CD8-positive, alpha-beta memory T cell (primary cell): ENCODE measurements at places on chromosomes 7 and 10. TPM values are rescaled to one million over a fixed set of nuclear protein-coding genes. Genes with fewer than 3 reads are reported as not detected.

Gene GPR15LG
- not detected for polyA plus RNA-seq

Gene PTPRZ1
- not detected for polyA plus RNA-seq

Gene LRGUK
- not detected for polyA plus RNA-seq

Gene TMEM229A
- not detected for polyA plus RNA-seq

Gene RADIL
- polyA plus RNA-seq: not detected

Gene ADAM22
- polyA plus RNA-seq: 2.3 TPM

Gene BAZ1B
- polyA plus RNA-seq: 31.1 TPM

Gene PIP
- not detected for polyA plus RNA-seq

Gene OGDHL
- not detected for polyA plus RNA-seq

- no peak for DNase-seq
Observed at GRCh38 chr10:20809631-20810030, 87.5 kb downstream of the NEBL start.

- DNase-seq: no peak
Observed at GRCh38 chr10:80158598-80159127, 26.1 kb downstream of the PLAC9 start.

DNA sequence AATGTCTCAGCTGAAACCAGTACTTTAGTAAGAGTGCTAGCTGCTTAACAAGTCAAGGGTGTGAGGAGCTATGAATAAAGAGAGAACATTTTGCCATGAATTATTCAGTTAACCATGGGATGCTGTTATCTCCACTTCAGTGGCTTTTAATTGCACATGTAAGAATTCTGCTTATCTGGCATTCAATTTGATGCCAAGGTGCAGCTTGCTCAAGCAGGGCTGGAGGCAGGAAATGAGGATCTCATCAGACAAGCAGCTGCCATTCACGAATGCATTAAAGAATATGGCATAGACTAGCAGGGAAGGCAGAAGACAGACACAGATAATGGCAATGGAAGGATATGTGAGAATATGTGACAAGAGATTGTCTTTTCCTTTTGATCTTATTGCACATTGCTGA is 697.8 kb downstream of the NRG3 start:
- DNase-seq: no peak

- DNase-seq: no peak
Observed at GRCh38 chr10:70655316-70655715, 17.0 kb upstream of the ADAMTS14 start.

DNA sequence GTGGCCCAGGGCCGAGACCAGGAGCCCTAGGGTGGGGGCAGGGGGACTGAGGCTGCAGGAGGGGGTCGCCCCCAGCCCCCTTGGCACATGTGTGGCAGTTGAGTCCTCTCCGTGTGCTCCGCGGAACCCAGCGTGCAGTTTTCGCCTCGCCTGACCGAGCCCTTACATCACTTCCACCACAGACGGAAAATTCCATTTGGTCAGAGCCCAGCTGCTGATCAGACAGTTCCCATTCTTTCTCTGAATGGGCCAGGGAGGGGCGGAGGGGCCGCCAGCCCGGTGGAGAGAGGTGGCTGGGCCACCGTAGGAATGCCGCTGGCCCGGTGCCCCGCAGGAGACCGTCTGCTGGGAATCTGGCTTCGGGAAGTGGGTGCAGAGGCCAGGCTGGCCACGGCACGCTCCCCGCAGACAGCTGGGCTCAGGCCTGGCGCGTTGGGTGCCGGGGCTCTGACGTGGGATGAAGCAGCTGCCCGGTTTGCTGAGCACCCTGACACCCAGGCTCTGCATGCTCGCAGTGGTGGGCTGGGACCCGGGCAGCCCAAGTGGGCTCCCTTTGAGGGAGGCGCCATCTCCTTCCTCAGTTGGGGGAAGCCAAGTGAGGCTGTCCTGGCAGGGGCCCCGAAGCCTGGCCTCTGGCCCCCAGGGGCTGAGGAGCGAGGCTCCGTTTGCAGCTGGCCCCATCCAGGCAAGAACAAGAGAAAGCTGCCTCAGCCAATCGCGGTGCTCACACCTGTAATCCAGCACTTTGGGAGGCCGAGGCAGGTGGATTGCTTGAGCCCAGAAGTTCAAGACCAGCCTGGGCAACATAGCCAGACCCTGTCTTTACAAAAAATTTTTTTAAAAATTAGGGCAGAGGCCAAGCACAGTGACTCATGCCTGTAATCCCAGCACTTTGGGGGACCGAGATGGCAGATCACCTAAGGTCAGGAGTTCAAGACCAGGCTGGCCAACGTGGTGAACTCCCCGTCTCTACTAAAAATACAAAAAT is 9.9 kb downstream of the TTYH3 start:
- no peak for DNase-seq

- DNase-seq: peak; percentile 43
Observed at GRCh38 chr10:14560791-14561765, 213.6 kb downstream of the FAM107B start.

GRCh38 chr10:109665321-109665720 is 258.0 kb downstream of the XPNPEP1 start:
- no peak for DNase-seq

DNA sequence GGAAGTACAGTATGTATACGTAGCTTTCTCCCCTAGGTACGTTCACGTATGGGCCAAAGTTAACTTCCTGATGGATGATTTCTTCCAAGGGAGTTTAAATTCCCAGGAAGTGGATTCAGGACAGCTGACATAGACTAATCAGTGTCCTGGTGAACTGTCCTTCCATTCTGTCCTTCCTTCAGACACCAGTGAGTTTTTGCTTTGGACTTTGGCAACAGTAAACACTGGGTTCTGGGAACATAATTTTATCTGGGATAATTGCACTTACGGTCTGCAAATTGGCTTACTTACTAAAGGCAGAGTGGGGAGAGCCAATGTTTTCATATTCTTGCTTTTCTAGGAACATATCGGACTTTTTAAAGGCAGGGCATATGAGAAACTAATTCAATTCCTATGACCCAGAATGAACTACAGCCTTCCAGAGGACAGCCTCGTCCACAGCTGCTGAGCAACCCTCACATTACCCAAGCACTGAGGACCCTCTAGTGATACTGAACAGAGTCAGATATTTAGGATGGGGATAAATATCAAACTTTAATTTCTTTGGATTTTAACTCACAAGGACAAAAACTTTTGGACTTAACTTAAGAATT is 97.9 kb downstream of the RAB18 start:
- no peak for DNase-seq

DNA sequence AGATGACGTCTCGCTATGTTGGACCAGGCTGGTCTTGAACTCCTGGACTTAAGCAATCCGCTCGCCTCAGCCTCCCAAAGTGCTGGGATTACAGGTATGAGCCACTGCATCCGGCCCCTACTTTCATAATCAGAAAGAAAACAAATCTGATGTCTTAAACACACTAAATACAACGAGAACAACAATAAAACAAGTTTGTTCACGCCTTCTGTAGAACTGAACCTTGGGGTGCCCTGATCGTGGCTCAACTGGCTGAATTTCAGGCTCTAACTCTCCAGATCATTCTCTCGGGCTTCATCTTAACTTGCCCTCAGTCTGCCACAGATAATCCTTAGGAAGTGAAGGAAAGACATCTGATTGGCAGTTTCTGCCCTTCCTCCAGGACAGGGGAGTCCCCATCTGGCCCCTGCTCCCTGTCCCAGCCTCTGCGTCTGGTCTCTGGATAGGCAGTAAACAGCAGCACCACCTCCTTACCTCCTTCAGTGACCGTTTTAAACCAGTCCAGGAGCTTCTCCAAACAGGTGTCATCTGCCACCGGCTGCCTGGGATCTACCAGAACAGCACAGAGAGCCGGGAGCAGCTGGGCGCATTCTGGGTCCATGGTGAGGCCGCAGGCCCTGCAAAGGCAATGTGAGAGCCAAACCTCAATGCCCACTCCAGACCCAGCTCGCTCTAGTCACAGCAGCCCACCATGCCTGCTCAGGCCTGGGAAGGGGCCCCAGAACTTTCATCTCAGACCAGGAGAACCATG is 1.3 kb downstream of the BRAT1 start:
- no peak for DNase-seq

DNA sequence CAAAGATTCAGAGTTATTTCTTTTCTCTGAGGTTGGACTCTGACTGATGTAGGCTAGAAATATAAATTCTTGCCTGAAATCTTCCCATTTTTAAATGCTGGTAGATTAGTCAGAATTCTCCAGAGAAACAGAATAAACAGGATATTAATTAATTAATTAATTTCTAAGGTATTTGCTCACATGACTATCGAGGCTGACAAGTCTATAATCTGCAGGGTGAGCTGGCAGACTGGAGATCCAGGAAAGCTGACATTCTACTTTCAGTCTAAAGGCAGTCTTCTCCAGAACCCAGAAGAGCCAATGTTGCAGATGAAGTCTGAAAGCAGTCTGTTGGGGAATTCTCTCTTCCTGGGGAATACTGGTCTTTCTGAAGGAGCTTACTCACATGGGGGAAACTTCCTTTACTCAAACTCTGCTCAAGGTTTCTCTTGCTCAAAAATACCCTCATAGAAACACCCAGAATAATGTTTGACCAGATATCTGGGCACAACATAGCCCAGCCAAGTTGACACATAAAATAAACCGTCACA is 189.7 kb downstream of the KIF20B start:
- no peak for DNase-seq

DNA sequence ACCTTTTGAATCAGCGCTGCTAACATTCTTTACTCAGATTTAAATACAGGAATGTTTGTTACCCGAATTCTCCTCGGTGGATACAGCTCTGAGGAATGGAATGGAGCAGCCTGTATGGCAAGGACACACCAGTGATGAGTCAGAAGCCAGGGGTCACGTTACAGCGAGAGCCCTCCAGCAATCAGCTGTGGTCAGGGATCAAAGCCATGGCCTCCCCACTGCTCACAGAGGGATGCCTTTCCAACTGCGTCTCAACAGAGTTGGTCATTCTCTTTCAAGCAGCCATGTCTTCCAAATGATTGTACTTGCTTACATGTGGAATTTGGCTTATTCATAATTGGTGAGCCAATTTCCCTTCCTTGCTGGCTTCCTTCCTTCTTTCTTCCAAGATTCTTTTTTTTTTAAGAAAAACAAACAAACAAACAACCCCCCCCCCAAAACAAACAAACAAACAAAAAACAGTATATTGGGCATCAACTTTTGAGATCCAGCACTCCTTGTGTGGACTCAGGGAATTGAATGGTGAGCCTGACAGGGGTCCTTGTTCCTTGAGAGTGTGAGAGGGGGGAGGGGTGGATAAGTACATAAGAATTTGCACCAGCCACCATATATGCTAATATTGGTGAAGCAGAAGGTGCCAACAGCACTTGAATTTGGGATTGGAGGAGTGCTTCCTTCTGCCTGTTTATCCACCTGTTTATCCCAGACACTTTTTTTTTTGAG is 100.2 kb downstream of the ATXN7L1 start:
- no peak for DNase-seq

DNA sequence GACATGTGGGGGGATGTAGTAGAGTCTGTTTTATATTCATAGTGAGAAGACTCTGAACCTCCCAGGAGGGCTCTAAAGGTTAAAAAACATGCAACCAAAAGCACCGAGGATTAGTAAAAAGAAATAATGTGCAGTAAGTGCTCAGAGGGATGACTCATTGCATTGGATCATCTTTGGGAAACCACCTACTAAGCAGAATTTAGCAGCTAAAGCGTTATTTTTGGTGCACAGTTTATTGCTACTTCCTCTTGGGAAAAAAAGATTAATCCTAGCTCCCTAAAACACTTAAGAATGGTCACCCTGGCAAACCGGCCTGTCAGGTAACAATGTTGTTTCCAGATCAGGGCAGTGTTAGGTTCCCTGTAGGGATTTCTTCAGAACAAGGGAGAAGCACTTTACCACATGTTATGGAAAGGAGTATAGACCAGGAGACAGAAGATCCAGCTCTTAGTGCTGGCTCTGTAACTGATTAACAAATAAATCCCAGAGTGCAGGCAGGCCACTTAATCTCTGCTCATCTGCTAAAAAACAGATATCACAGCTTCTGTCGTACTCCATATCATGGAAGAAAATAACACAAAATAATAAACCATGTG is 44.8 kb upstream of the FAM133B start:
- no peak for DNase-seq

DNA sequence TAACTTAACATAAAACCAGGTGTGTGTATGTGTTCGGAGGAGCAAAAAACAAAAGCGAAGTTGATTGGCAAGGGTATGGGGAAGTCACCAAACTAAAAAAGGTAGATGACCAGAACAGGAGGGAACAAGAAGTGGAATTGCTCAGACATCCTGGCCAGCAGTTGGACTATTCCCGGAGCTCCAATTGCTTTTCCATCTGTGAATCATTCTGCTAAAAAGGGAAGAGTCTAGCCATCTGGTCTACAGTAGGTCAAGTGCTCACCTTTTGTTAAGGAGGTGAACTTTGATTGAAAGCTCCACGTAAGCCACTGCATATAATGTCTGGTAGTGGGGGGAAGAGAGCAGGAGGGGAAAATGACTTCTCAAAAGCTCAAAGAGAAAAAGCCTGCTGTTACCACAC is 50.0 kb upstream of the BET1 start:
- DNase-seq: no peak

DNA sequence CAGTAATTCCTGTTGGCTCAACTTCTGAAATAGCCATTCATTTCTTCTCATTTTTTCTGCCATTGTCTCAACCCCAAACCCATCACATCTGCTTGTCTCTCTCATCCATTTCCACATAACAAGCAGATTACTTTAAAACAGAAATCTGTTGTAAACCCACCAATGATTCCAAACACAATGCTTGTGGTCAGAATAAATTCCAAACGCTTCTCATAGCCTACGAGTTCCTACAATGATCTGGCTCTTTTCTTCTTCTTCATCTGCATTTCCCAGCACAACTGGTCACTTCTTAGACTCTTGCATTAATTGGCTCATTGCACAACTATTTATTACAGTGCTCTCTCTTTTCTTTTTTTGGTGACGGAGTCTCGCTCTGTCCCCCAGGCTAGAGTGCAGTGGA is 364.1 kb downstream of the GATA3 start:
- DNase-seq: no peak

- no peak for DNase-seq
Observed at GRCh38 chr7:73831834-73832651, 1.2 kb downstream of the CLDN4 start.

GRCh38 chr10:122478971-122479370 is 17.6 kb downstream of the HTRA1 start:
- DNase-seq: no peak

- no peak for DNase-seq
Observed at GRCh38 chr10:48361176-48361575, 54.7 kb downstream of the MAPK8 start.

DNA sequence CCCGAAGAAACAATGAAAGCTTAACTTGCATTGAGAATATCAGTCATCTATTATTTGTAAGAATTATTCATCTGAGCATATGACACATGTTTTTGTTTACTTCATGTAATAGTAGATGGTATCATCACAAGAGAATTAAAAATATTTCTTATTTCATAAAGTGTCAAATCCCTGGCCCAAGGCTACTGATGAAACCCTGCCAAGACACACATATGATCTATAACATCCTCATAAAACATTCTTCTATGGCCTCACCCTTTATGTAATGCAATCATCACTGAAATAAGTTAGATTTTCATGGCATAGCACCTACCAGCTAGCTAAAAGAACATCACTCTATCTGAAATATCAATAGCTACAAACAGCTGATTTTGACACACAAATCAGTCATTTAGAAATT is 385.6 kb upstream of the PHF14 start:
- no peak for DNase-seq

DNA sequence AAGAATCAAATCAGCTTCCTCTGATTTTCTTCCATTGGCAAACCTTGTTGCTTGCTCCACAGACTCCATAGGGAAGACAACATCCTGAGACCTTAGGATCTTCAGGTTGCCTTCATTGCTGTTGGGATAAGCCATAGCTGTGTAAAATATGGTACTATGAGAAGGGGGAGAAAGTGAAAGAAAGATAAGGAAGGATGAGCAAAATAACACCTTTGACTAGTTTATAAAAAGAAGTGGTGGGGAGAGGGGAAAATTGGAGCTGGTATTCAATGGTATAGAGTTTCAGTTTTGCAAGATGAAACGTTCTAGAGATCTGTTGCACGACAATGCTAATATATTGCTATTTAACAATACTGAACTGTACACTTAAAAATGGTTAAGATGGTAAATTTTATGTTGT is 180.4 kb upstream of the PHYHIPL start:
- no peak for DNase-seq
